ENCODE measurements at places on chromosomes 7 and 10.

DNA sequence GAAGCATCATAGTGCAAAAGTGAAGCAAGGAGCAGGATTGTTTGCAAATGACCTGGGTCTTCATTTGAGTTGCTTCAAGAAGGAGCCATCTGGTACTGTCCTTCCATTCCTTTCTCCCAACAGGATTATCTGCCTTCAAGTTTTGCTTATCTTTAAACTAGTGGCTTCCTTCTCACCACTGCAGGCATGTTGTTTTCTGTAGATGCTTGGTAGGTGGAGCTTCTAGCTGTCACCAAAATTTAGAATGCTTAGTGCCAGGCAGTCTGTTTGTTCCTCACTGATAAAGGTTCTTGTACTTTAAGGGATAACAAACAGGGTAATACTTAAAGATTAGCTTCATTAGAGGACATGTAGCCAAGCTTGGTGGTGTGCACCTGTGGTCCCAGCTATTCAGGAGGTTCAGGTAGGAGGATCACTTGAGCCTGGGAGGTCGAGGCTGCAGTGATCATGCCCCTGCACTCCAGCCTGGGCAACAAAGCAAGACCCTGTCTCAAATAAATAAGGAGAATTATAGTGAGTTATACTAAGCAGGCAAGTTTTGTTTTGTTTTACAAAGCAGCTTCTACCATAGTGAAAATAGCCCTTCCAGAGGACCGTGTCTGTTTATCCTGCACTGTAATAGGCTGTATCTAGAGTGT lies 5.7 kb downstream of the ARL5B start:
- DNase-seq = no peak

DNA sequence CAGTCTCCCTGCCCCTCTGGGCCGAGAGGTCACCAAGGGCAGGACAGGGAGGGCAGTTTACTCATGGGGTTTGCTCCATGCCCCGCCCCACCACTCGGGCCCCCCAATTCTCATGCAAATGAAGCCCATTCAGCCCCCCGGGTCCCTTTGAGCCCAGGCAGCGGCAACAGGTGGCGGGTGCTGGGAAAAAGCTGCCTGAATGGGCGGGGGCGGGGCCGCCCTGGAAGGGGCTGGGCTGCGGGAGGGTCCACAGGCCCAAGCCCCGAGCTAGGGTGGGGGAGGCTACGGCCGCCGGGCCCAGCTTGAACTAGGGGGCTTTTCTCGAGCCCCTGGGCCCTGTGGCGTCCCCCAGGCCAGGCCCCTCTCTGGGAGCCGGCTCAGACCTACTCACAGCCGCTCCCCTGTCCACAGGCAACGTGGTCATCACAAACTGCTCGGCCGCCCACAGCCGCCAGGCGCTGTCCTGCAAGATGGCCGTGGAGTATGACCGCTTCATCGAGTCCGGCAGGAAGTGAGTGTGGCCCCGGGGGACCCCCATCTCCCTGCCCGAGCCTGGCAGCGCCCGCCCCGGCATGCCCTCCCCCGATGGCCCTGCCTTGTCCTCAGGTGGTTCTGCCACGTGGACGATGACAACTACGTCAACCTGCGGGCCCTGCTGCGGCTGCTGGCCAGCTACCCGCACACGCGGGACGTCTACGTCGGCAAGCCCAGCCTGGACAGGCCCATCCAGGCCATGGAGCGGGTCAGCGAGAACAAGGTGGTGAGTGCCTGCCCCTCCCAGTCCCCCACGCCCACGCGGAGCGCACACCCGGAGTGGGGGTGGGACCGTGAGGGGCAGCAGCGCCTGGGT lies 5.5 kb downstream of the LFNG start:
- DNase-seq = no peak

- DNase-seq = no peak
Observed at GRCh38 chr10:78581133-78581694, 487.6 kb upstream of the ZMIZ1 start.

GRCh38 chr10:6972226-6972625 lies 392.1 kb upstream of the PRKCQ start:
- no peak for DNase-seq

- no peak for DNase-seq
Observed at GRCh38 chr10:132332433-132332754, 401 bp downstream of the LRRC27 start.

DNA sequence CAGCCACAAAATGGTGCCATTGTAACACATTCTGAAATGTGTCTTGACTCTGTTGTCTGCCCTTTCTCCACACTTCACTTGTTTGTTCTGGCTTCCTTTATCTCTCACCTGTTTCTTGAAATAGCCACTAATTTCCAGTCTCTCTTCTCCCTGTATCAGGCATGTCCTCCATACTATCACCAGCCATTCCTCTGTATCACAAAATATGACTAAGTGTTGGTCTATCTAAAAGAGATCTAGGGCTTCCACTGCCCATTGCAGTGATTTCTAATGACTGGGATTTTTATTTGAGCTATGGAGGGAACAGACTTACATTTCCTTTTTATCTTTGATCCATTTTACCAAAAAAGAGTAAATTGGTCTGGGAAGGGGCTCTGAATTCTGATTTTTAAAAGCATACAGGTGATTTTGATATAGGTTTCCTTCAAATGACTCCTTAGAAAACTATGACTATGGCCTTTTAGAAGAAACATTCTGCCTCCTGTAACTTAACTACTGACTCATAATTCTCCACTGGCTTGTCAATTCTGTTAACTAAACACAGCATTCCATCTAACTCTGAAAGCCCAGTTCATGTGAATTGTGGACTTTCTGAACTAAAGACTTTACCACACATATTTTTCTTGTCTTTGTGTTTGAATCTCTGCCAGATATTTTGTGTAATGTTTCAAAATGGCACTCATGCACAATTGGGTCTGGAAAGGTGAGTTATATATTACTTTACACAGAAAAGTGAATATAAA lies 1121.4 kb downstream of the XPNPEP1 start:
- DNase-seq = no peak

DNA sequence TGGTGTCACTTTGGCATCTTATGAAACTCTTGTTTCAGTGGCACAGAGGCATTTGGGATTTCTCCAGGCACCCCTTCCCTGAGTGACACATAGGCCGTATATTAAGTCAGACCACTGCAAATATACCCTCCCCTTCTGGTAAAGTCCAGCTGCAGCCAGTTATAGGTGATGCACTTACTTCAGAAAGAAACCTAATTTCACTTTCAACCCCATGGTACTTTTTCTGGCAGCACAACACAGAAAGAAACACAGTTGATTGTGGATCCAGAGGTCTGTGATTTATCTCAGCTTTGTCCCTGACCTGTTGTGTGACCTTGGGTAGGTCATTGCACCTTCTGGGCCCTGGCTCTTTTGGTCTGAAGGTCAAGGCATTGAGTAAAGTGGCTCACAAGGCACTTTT lies 173.2 kb downstream of the BUB3 start:
- DNase-seq = no peak

- DNase-seq = no peak
Observed at GRCh38 chr10:133441780-133442179, 12.0 kb upstream of the SCART1 start.

DNA sequence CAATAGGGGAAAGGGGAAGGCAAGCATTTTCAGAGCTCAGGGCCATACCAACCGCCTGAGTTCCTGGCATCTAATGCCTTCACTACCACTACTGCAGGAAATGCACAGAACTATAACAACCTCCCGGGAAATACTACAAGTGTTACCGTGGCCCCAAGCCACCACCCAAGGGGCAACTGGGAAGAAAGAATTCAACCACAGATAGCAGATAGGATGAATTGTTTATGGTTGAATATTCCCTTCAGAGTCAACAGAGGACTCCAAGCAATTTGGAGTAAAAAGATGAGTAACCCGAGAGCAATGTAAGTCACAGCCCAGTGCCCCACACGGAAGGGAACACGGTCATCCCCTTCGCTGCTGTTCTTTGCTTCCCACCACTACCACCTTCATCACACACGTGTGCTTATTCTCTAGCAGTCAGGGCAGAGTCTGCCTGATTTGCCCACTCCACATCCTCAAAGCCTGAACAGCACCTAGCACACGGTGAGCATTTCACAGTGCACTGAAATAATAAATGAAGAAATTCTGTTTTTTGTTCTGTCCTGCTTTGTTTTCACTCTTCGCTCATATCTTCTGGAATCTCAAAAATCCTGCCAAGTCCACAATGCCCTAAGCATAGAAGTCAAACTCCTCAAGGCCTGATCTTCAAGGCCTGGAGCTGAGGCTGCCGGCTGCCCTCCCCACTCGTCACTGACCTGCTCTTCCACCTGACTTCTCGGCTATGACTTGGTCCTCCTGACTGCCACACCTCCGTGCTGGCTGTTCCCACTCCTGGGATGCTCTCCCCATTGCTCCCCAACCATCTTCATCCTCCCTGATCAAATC lies 221.1 kb downstream of the KCNMA1 start:
- no peak for DNase-seq

GRCh38 chr10:127337801-127338200 lies 141.4 kb upstream of the INSYN2A start:
- DNase-seq = no peak

- DNase-seq = no peak
Observed at GRCh38 chr10:1747590-1748157, 10.3 kb upstream of the ADARB2 start.

DNA sequence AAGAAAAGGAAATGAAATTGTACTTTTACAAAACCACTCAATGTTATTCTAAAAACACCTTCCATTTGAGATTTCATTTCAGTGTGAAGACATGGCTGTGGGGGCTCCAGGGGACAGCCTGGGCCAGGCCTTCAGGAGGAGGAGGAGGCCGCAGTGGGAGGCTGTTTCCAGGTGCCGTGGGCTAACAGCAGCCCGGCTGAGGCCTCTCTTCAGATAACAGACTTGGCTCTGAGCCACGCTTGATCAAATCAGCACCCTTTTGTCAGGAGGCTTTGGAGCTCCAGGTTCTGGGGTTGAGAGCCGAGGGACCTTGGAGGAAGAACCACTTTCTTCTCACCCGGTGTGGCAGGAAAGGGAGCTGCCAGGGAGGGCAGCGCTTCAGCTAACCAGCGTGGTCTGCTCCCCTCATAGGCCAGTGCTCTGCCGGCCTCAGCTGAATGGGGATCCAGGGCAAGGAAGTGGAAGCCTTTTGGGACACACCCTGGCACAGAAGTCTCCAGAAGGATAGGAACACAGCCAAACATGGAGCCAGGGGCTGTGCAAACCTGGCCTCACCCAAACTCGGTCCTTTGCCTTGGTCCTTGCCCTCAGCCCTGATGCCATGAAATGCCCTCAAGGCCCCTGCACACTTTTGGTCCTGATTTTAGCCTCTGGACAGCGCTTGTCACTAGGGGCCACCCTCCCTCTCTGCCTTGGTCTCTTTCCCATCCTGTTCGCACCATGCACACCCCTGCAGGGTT lies 23.5 kb upstream of the CHST15 start:
- DNase-seq = no peak

DNA sequence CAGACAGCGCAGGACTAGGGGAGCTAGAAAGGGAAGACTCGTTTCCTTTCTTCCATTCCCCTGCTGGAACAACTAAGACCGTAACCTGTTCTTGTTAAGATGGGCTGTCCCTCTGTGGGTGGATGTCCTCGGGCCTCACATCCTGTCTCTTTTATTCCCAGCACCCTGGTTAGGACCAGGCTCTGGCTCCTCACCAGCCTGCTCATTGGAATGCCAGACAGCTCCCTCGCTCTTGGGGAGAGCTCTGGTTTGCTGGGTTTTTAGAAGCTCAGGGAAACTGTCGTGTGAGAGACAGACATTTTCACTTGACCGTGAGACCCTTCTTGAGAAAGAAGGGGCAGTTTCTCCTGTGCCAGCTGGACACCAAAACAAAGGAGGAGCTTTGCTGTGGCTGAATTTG lies 58.1 kb upstream of the HABP2 start:
- DNase-seq = no peak

- DNase-seq = no peak
Observed at GRCh38 chr7:6121141-6121540, 90.0 kb downstream of the ANKRD61 start.

DNA sequence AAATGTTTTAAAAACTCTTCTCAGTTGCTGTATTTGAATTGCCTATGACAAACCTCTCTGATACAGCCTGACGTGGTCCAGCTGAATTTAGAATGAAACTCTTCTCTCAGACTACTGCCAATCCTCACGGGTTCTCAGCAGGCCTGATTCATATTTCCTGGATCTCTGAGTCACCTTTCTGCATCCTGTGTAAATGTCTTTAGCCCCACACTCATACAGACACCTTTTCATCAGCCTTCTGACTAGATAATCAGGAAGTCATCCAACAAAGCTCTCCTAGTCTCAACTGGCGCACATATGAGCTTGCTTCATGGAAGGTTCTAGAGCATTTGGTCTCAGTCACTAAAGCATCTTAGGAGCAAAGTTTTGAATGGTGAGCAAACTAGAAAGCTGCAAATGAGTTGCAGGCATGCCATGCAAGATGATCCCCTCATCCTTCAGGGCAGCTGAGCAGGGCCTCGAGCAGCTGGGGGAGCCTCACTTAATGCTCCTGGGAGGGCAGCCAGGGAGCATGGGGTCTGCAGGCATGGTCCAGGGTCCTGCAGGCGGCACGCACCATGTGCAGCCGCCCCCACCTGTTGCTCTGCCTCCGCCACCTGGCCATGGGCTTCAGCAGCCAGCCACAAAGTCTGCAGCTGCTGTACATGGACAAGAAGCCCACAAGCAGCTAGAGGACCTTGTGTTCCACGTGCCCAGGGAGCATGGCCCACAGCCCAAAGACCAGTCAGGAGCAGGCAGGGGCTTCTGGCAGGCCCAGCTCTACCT lies 182.8 kb downstream of the ARHGAP12 start:
- DNase-seq = peak; percentile 32

DNA sequence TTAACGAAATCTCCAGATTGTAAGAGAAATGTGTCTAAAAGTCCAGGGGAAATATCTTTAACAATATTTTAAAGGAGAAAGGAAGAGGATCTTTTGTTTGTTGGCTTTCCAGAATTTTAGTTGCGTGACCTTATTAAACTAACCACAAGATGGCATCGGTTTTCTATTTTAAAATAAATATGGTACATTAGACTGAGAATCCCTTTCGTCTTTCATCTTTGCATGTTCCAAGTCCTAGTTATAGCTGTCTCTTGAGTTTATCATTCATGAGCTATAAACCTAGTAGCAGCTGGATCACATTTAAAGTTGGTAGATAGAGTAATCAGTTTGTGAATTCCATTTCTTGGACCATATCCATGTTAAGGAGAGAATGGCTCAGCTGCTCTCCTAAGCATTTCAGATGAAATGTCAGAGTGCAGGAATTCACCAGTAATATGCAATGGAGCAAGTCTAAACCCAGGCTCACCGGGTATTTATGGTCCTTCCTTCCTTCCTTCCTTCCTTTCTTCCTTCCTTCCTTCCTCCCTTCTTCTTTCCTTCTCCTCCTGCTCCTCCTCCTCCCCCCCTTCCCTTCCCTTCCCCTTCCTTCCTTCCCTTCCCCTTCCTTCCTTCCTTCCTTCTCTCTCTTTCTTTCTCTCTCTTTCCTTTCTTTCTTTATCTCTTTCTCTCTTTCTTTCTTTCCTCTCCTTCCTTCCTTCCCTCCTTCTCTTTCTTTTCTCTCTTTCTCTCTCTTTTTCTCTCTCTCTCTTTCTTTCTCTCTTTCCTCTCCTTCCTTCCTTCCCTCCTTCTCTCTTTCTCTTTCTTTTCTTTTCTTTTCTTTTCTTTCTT lies 57.8 kb upstream of the RAB18 start:
- DNase-seq = no peak
